Heart left ventricle (tissue), 16 donors: ENCODE measurements at places on chromosomes 7 and 10. TPM values are rescaled to one million over a fixed set of nuclear protein-coding genes. Genes with fewer than 3 reads are reported as not detected.

BAMBI gene
- total RNA-seq, result 15.5 TPM

KIF11 gene
- 0.75 TPM for total RNA-seq

RGR gene
- 0.38 TPM for total RNA-seq

CPA1 gene
- 3.8 TPM for total RNA-seq

GRCh38 chr10:103333934-103334520 is 16.9 kb downstream of the PCGF6 start:
- H3K4me1 ChIP-seq, result no peaks in the 10 kb centered on the region
- H3K36me3 ChIP-seq, result peaks cover 74% of the 10 kb centered on the region
- DNase-seq, result no peak
- H3K27ac ChIP-seq, result no peak overlapping the region
